Stimulated activated CD4-positive, alpha-beta T cell treated with anti-CD3 and anti-CD28 coated beads, TNF-alpha, amount 100 ng/mL, for 24 hours (primary cell): ENCODE measurements at places on chromosomes 7 and 10.

DNA sequence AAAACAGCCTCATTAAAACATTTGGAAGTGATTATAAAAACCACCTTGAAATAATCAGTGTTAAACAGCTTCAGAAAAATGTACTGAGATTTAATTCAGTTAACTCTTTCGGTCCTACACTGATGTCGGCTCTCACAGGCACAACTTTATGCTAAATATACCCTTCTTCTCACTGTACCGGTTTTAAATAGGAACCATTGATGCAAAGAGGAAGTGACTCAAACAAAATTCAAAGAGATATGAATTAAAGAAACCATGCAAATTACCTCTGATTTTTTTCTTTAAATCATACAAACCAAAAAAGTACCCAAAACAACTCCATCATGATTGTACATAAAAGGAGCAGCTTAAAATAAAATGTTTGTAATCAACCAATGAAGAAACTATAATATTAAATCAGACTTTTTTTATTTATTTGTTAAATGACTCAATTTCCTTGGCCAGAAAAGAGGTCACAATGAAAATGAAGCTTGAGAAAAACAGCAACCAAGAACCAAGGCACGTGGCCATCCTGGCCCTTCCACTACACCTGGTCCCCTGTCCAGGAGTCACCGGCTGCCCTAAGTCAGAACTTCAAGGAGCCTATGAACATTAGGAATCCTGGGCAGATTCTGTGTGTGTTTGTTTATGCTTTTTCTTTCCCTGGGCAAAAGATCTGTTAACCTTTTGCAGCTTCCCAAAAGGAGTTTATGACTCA is 73.0 kb upstream of the CABCOCO1 start:
- no peak for DNase-seq

- DNase-seq: no peak
Measured at GRCh38 chr10:121311812-121312443, 286.3 kb downstream of the FGFR2 start.

DNA sequence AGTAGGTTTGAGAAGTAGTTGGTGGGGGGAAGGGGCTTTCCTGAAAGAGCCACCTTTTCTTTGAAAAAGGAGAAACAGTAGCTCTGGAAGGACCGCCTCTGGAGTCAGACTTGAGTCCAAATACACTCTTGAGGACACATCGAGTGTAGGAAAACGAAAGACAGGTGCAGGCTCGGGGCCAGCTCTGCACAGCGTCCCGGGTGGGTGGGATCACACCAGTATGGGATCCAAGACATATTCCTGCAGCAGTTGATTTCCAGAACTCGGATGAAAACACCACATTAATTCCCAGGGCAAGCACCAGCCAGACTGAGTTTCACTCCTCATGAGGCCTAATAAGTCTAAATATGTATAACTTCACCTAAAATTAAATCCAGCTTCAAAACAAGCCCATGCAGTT is 61.4 kb downstream of the ASB13 start:
- DNase-seq: no peak

DNA sequence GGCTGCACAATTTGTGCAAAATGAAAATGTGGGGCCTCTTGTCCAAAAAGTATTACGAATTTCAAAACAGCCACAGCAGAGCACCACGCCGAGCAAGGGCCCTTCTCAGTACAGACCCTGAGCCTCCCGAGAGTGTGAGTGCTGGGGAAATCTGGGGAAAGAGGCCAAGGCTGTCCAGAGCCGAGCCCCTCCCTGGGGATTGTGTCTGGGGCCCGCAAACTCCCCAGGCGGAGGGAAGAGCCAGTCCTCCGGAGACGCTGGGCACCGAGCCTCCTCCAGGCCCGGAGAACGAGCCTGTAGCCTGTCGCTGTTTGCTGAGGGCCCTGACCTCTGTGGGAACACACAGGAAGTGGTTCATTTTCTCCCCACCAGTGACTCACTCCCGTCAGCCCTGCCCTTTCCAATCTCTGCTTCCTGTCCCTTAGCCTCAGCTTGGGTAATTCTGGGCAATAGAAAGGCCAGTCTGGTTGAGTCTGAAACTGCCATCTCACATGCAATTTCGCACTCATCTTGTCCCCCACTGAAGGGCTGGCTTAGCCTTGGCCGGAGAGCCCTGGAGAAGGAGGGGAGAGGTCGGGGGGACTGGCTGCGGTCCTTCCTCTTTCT is 19.5 kb upstream of the GNA12 start:
- peak; percentile 37 for DNase-seq

DNA sequence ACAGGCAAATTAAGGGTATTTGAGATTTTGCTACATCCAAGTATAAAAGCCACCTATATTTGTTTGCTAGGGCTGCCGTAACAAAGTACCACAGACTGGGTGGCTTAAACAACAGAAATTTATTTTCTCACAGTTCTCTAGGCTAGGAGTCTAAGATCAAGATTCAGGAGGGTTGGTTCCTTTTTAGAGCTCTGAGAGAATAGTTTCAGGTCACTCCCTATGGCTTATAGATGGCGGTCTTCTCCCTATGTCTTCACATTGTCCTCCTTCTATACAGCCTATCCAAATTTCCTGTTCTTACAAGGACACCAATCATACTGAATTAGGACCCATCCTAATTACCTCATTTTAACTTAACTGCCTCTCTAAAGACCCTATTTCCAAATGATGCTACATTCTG is 11.2 kb downstream of the HYCC1 start:
- DNase-seq: no peak

- no peak for DNase-seq
Measured at GRCh38 chr7:106618480-106618879, 42.5 kb downstream of the CCDC71L start.

- peak; percentile 62 for DNase-seq
Measured at GRCh38 chr7:111029574-111030251, 61.2 kb upstream of the LRRN3 start.

DNA sequence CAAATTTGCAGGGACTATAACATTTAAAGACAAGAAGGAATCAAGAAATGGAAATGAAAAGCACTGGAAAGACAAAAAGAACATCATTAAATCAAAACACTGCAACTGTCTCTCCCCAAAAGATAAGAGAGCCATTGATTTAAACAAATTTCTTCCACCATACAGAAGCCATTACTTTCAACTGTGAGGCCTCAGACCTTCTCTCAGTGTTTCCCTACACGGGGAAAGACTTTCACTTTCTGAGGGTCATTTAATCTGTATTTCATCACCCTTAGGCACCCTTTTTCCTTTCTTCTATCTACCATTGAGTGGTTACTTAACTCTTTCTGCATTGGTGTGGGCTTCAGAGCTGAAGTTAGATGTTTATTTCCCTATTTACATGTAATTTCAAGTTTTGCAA is 47.5 kb downstream of the CCDC172 start:
- DNase-seq: no peak
